Stimulated activated CD8-positive, alpha-beta memory T cell treated with anti-CD3 and anti-CD28 coated beads, Interleukin-15, amount 100 ng/mL, for 1 hour (primary cell): ENCODE measurements at places on chromosomes 3 and 15.
A peak's percentile ranks its signal among the peaks of the same experiment; 100 is the strongest.

DNA sequence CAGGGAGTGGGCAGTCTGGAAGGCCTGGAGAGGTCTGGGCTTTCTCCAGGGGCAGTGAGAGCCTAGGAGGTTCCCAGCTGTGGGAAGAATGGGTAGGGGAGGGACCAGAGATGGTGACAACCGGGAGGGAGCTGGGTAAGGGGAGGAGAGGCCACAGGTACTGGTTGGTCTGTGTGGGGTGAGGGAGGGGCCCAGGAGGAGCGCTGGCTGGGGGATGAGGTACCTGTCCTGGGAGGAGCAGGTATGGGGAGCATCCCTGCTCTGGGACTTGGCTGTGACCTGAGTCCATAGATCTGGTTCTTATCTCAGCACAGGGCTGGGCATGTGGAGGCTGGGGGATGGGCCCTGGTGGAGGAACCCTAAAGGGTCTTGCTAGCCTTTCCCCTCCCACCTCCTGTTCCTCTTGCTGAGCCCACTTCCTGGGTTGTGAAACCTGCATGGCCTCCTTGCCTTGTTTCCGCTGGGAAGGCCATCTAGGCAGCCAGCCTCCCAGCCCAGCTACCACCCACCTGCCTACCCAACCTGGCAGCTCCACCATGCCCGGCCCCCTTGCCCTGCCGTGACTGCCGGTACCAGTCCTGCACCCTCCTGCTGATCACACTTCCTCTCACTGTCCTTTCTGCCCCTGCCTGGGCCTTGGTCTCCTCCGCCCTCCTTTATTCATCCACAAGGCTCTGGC, 11.0 kb downstream of the PRKCD start:
- no peak for DNase-seq

DNA sequence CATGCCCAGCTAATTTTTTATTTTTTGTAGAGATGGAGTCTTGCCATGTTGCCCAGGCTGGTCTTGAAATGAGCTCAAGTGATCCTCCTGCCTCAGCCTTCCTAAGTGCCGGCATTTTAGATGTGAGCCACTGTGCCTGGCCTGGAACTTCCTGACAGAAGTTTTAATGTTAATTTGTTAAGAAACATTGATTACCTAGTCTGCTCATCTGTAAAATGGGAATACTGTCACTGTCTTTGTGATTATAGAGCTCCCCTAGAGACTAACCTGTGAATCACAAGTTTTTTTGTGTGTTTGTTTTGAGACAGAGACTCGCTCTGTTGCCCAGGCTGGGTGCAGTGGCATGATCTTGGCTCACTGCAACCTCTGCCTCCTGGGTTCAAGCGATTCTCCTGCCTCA, 4.3 kb upstream of the EIF3J start:
- DNase-seq = no peak

- no peak for DNase-seq
These were observed 2.8 kb upstream of the C15orf40 start for GRCh38 chr15:83014205-83014653.

- DNase-seq = no peak
These were observed 117.7 kb downstream of the CHCHD4 start for GRCh38 chr3:14007006-14007405.

GRCh38 chr15:94844538-94845389, 613.4 kb downstream of the MCTP2 start:
- no peak for DNase-seq

GRCh38 chr3:46334741-46335478, 19.0 kb upstream of the CCR2 start:
- no peak for DNase-seq

GRCh38 chr3:146390957-146391356, 78.4 kb downstream of the PLSCR2 start:
- DNase-seq = no peak

DNA sequence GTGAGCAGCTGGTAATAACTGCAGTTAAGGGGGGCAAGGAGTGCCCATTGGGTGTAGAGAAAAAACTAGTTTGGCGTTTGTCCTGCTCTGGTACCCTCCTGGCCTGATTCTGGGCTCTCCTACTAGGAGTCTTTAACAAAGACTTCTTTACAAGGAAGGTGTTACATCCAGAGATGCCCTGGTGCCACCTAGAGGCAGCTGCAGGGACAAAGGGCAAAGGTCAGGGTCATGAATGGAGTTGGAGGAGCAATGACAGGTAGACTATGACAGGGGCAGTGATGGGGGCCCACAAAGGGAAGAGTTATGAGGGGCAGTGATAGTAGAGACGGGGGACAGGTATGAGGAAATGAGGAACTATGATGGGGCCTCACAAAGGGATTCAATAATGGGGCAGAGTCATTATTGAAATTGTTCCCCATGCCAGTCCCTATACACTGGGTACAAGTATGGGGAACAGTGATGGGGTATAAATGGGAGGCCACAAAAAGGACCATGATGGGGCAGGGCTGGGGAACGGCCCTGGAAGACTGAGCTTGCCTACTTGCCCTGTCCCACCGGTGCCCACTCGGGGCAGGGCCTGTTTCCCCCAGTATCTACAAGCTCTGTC, 7.9 kb downstream of the CCDC71 start:
- DNase-seq = peak; percentile 49

DNA sequence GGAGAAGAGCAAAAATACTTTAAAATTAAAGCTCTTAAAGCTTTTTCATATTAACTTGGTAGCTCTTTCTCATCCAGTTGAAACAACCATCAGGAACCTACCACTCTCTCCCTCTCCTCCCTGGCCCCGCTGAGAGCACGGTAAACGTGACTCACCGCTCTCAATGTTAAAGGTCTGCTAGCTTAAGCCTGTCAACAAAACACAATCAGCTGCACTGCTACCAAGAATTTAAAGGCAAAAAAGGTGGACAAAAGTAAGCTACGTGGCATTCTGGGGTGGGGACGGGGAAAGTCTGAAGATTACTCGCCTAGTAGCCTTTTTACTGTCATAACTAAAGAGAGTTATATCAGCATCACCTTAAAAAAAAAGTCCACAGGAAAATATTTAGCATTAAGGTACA, 8.4 kb upstream of the GP5 start:
- DNase-seq = no peak

DNA sequence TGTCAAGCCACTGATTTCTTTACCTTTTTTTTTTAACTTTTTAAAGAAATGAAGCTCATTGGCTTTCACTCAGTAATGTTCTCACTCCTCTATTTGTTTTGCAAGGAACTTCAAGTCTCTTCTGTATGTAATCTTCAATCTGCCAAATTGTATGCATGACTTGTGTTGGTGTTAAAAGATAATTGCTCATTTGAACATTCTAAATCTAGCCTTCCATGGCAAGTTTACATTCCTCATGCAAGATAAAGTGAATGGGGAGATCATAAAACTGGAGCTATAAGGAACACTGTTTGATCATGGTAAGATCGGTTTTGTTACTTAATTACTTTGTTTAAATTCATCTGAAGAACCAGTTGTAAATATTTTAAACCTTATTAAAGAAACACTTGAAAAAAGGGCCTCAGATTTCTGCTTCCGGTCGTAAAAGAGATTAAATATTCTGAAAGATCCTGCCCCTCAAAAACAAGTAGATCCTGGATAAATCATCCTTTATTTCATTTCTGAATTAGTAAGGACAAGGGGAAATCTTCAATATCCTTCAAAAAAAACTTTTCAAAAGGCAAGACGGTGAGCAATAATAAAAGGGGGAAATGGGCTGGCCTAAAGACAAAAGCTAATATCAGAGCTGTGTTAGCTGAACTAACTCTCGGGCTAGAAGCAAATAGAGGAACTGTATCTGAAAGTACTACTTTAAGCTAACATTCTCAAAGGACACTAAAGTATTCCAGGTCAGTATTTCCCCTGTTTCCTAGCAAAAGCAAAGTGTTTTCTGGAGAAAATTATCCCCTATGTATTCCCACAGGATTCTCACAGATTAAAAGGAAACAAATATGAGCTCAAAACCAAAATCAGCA, 107.0 kb upstream of the ATP11B start:
- no peak for DNase-seq

DNA sequence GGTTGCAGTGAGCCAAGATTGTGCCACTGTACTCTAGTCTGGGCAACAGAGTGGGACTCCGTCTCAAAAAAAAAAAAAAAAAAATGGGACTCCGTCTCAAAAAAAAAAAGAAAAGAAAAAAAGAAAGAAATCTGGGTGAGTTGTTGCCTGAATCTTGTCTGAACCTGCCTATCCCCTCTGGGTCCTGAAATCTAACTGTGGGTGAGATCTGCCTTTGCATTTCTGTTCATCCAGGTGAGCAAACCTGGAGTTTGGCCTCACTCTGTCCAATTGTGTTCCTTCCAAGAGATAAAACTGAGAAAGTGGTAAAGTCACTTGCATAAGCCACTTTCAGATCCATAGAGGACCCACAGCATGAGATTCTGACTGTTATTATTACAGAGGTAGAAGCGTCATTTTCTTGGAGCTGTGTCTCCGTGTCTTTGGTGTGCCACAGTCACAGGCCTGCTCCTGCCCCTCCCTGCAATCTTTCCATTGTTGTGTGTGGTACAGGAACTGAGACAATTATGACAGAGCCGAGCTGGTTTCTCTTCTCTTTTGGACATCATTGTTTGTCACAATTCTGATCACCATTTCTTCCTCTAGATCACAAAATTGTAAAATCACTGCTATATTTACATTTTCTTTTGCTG, 235.9 kb downstream of the LPP start:
- no peak for DNase-seq

- DNase-seq = no peak
These were observed 356.0 kb downstream of the SHQ1 start for GRCh38 chr3:72492240-72492639.

GRCh38 chr15:33322091-33322490, 11.3 kb downstream of the RYR3 start:
- DNase-seq = no peak

DNA sequence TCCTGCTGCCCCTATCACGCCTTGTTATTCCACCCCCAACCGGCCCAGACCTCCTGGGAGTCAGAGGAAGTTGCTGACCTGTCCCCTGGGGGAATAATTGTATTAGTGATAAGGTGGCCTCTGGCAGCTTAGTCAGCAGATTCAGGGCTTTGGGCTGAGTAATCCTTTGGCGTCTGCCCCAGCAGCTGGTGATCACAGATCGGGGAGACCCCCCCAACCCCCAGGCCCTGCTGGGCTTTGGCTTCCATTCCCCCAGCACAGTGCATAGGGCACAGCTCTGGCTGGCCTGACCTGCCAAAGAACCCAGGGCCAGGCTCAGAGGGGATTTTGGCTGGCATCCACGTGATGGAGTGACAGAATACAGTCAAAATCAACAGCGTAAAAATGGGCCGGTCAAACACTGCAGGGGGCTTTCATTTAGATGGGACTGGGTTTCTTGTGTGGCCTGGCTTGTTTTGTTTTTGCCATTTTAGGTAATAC, 3.9 kb upstream of the NR2E3 start:
- DNase-seq = no peak

DNA sequence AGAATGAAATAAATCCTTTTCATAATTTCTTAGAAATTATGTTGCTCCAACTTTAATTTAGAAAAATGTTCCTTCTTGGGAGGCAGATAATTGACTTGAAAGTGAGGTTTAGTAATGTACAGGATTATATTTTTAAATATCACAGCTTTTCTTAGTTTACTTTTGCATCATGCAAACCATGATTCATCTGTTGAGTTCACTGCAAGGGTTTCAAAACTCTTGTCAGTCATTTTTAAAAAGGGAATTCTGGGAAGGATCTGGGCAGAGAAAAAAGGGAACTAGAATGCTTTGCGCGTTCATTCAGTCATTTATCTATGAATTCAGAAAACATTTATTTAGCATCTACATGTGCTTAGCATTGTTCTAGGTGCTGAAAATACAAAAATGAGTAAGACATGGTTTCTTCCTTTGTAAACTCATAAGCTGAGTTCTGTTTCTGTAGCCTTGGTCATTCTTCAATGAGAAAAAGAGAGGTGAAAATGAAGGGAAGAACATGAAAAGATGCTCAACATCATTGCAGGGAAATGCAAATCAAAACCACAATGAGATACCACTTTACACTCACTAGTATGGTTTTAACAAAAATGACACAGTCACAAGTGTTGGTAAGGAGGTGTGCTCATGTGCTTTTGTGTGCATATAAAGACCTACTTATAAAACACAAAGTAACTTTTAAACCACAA, 209.1 kb downstream of the NR1D2 start:
- DNase-seq = no peak

GRCh38 chr15:84016371-84016770, 219.2 kb upstream of the GOLGA6L4 start:
- no peak for DNase-seq

DNA sequence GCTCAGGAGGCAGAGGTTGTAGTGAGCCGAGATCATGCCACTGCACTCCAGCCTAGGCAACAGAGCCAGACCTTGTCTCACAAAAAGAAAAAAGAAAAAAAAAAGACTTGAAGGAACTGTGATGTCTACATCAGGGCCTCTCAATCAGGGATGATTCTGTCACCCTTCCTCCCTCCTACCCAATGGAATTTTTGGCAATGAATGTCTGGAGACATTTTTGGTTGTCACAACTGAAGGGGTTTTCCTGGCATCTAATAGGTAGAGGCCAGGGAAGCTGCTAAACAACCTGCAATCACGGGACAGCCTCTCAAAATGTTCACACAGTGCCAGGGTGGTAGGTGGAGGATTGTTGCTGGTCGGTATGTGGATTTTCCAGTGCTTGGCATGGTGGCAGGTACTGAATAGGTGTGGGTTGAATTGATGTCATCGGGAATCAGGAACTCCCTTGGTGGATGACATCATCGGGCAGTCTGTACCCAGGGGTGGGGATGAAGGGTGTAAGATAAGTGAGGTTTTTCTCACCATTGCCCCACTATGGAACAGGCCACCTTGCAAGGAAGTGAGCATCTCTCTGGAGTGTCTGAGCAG, 71.3 kb downstream of the MESD start:
- DNase-seq = no peak

GRCh38 chr3:139780593-139780992, 102.8 kb upstream of the NMNAT3 start:
- no peak for DNase-seq

GRCh38 chr15:41940441-41940857, 31.9 kb downstream of the EHD4 start:
- no peak for DNase-seq

- no peak for DNase-seq
These were observed 13.3 kb upstream of the THUMPD3 start for GRCh38 chr3:9349321-9350117.

DNA sequence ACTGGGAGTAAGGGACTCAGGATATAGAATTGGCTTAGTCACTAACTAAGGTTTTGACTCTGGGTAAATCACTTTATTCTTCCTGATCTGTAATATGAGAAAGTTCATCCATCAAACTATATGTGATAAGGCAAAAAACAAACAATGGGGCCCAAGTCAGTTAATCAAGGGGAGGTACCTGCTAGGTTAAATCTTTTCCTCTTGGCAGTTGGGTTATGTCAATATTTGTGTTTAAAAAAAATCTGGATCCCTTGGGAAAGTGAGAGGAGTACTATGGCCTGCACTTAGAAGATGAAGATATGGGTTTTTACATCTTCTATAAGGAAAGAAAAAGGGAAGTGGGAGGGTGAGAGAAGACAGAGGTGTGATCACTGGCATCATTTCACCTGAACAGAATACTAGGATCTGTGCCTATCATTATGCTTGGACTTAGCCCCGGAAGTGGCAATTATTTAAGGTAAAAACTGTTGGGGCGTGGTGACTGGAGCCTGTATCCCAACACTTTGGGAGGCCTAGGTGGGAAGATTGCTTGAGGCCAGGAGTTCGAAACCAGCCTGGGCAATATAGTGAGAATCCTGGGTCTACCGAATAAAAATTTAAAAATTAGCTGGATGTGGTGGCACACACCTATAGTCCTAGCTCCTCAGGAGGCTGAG, 2.8 kb upstream of the SLC28A2 start:
- no peak for DNase-seq

GRCh38 chr15:41971895-41972252, 483 bp downstream of the EHD4 start:
- no peak for DNase-seq
